ENCODE measurements at places on chromosomes 3 and 15.

GRCh38 chr3:136351905-136352304 is 101.8 kb downstream of the PCCB start:
- DNase-seq, result no peak

DNA sequence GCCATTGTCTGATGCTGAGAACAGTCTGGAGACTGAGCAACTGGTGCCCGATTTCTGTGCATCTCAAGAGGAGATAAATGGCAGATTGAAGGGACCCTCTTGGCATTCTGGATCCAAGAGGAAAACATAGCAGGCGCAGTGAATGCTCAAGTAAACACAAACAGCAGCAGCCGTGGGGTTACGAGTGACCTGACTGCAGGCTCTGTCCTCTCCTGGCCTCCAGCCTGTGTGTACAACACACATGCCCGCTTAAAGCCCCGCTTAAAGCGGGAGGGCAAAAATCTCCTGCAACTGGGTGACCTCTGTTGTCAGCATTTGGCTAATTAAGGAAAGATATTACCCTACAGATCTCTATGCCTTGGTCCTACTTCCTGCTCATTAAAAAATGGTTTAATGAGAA is 120.5 kb downstream of the GREM1 start:
- no peak for DNase-seq

DNA sequence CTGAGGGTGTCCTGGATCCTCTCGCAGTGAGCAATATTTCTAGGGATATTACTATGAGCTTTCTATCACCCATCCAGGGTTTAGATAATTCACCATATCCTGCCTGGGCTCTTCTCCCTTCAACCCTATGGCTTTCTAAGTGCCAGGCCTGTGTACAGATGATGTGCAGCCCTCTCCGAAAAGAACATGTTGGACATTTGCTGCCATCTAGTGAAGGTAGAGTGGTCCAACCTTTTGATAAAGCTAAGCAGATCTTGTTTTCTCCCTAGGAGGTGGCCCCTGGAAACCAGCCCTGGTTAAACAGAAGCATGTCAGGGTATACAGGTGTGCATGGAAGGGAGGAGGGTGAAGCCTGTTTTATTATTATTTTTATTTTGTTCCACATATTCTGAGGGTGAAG is 27.9 kb upstream of the SCN10A start:
- DNase-seq, result no peak

- DNase-seq, result no peak
Measured at GRCh38 chr3:177652556-177653291, 455.4 kb upstream of the TBL1XR1 start.

GRCh38 chr3:124763644-124764358 is 33.5 kb downstream of the UMPS start:
- no peak for DNase-seq

- DNase-seq, result no peak
Measured at GRCh38 chr3:43246976-43247375, 39.4 kb upstream of the SNRK start.

GRCh38 chr3:185549651-185550111 is 2.7 kb downstream of the LIPH start:
- DNase-seq, result no peak

DNA sequence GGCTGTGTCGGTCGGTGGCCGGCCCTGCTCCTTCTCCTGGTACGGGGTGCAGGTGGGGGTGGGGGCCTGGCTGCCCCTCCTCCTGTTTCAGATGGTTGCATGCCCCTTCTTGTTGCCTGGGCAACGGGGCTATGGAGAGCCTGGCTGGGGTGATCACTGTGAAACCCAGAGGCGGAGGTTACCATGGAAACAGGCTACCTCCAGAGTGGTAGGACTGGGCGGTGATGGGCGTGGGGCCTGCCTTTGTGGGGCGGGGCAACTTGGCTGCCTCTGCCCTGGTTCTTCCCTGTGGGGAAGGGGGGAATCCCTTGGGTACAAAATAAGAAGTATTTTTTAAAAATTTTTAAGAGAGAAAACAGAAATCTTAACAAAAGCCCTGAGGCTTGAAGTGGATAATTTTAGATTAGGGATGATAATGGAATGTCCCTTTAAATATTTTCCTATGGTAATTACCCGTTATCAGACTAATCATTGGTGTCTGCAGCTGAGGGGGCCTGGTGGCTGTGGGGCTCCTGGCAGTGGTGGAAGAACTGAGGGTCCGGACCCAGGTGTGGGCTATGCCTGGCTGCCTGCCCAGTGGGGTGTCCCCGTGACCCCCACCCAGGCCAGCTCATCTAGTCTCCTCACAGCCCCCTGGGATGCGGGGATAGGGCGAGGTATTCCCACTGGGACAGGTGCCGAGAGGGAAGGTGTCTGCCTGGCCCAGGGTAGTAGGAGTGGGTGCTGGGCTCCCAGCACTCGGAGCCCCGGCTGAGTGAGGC is 32.5 kb downstream of the PLXNA1 start:
- peak; percentile 93 for DNase-seq
